ENCODE measurements at places on chromosomes 5 and 9.
A peak's percentile ranks its signal among the peaks of the same experiment; 100 is the strongest.

DNA sequence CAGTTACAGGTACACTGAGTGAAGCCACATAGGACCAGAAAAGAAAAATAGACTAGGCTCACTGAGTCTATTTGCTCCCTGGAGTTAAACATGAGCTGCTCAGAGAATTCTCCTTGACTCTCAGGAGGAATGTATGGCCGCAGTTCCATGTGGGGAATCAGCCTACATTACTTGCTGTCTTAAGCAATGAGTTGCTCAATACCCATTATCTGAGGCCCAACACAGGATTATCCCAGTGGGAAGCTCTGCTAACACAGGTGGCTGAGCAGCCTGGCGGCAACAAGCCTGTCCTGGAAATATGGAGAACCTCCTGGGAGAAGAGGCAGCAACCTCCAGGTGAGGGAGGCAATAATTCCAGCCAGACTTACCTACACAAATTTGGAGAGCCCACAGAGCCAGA lies 177.5 kb upstream of the NREP start:
- no peak for DNase-seq

DNA sequence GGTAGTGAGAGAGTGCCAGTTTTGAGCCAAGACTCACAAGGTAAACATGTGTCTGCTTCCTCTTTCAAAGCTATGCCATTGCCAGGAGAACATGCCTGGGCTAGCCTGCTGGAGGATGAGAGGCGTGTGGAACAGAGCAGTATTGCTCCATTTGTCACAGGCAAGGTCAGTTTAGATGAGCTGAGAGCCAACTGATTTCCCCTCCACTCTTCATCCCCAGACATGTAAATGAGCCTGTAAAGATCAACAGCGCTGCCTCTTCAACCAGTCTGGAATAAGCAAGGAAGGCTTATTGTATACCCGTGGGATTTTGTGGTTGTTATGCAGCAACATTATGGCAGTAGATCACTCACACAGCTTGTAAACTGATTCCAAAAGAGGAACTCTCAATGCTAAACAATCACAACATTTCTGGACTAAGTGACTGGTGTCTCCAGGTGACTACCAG lies 8.2 kb upstream of the GDNF start:
- no peak for DNase-seq

GRCh38 chr5:65910711-65911110 lies 15.7 kb upstream of the ERBIN start:
- no peak for DNase-seq

DNA sequence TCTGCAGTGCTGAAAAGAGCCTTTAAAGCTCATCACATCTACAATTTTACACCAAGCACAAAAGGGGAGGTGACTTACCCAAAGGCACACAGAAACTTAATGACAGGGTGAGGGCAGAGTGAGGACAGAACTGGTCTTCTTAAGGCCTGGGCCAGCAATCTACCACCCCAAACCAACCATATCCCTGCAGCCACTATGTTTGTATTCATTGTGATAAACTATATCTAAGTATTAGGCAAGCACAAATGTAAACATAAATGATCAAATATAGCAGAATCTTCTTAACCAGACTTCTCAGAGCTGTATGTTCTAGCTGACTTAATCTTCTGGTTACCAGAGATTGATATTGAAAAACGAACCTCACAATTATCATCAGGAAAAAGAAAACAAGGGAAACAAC lies 47.9 kb upstream of the RNF38 start:
- DNase-seq, result no peak

- DNase-seq, result no peak
Observed at GRCh38 chr5:181190711-181191525, 14.1 kb downstream of the TRIM7 start.

DNA sequence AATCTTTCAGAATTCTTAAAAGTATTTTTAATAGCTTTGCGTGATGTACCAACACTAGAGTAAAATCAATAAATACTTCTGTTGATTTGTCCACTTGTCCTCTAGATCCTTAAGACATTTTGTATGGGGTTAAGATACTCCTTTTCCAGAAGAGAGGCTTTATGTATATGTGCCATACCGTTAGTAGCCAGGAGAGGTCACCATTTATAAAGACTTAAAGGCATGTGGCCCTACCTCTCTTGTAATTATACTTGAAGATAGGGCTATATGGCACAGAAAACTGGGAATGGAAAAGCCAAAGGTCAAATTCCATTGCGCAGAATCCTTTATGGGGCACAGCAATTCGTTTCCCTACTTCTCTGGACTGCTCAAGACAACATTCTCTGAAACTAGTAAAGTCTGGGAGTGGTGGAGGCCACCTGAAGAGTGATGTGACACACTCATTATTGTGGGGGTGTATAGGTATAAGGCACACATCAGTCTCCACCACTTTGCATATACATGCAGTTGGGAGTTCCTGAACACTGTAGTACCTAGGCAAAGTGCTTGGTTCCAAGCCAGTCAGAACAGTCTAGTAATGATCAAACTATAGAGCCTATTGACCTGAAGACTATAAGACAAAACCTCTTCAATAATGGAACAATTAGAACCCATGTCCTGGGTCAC lies 140.1 kb upstream of the FBXL17 start:
- DNase-seq, result peak; percentile 49

DNA sequence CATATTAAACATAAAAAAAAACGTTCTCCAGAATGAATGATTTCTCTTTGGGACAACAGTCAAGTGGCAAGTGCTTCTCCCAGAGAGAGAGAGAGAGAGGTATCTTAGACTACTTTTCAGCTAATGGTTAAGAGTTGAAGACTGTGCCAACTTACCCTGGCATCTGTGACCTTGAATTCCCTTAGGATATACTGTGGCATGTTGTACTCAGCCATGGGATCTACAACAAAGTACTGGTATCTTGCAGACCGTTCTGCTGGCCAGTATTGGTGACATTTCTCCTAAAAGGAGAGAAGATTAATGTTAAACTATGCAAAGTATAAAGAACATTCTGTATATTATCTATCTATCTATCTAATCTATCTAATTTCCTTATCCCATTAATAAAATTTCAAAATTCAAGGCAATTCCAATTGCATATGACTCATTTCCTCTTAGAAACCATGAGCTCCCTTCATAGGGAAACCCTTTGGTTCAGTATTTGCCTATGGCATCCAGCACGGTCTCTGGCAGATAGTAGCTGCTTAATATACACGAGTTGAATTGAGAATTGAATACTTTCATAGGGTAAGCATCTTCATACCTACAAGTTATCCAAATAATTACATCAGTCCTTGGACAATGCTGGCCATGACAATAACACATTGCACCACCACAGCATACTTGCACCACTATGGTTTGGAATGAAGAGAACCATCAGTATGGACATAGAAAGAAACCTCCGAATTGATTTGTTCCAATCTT lies 539.4 kb upstream of the DMAC1 start:
- DNase-seq, result no peak

GRCh38 chr9:1014640-1015039 lies 35.5 kb upstream of the DMRT2 start:
- DNase-seq, result no peak

- DNase-seq, result no peak
Observed at GRCh38 chr5:96157077-96157780, 195.6 kb upstream of the ELL2 start.

DNA sequence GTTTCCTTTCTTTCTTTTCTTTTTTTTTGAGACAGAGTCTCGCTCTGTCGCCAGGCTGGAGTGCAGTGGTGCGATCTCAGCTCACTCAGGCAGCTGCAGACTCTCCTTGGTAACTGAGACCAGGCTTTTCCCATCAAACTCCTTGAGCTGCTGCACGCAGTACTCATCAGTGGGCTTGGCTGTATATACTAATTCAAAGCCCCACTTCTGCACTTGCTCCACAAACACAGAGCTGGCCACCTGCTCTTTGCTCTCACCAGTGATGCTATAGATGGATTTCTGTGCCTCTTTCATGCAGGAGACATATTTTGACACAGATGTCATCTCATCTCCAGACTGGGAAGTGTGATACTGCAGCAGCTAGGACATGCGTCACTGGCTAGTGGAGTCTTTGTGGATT lies 252.7 kb downstream of the AP3B1 start:
- no peak for DNase-seq

- no peak for DNase-seq
Observed at GRCh38 chr9:91148306-91148705, 213.4 kb downstream of the AUH start.

DNA sequence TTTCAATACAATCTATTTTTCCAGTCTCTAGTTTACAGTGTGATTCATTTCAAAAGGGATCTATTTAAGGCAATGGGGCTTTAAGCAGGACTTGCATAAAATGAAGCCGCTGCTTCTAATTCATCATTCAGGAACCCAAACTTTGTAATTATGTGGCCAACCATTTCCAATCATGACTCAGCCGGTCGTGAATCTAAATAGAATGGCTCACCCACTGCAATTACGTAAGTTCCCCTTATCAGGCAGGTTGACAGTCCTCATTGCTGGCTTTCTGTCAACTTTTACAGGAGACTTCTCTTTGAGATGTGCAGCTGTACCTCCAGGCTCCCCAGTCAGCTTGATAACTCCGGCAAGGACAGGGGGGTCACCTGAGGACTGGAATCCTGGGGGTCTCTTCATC lies 152.8 kb upstream of the DAP start:
- DNase-seq, result no peak

Measured in NCI-H2029 (cell line).